Fibroblast of skin of scalp (primary cell): ENCODE measurements at places on chromosomes 6 and 20.
A peak's percentile ranks its signal among the peaks of the same experiment; 100 is the strongest.

GRCh38 chr6:26045928-26046368 lies 41.3 kb upstream of the HFE start:
- DNase-seq: peak; percentile 32

GRCh38 chr6:104987218-104987617 lies 30.3 kb downstream of the LIN28B start:
- DNase-seq: no peak

GRCh38 chr20:10170261-10170660 lies 48.4 kb upstream of the SNAP25 start:
- DNase-seq: no peak

DNA sequence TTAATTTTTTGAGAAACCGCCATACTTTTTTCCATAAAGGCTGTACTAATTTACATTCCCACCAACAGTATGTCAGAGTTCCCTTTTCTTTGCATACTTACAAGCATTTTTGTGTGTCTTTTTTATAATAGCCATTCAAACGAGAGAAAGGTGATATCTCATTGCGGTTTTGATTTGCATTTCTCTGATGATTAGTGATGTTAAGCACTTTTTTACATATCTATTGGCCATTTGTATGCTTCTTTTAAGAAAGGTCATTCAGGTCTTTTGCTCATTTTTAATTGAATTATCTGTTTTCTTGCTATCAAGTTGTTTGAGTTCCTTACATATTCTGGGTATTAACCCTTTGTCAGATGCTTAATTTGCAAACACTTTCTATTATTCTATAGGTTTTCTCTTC lies 176.1 kb upstream of the UFL1 start:
- no peak for DNase-seq

DNA sequence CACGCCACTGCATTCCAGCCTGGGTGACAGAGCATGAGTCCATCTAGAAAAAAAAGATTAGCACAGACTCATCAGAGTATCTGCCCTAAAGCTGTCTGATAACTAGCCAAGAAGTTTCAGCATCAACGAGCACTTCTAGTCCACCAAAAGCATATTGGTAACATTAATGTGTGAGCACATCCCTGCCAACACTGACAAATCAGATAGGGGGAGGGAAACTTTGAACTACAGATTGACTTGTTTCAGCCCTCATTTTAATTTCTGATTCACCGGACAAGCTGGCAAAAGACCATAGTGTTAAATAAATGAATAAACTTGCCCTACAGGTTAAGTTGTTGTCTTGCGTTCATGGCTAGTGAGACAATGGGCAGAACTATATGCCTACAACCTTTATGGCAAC lies 7.7 kb upstream of the SEC63 start:
- peak; percentile 5 for DNase-seq

DNA sequence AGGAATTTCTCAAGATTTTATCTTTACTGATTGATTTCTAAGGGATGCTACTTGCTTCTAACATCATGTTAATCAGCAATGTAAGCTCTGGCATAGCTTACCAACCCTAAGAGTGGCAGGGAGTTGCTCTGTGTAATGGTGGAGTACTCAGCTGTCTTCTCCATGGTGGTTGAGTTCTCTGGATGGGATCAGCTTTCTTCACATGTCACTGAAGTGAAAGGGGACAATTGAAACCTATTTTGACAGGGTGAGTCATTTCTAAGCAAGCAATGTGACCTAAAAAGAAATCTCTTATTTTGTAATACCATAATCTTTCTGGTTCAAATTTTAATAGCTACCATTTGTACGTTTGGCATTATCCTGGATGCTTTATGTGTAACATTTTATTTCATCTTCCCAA lies 430.4 kb downstream of the GJA1 start:
- DNase-seq: no peak

DNA sequence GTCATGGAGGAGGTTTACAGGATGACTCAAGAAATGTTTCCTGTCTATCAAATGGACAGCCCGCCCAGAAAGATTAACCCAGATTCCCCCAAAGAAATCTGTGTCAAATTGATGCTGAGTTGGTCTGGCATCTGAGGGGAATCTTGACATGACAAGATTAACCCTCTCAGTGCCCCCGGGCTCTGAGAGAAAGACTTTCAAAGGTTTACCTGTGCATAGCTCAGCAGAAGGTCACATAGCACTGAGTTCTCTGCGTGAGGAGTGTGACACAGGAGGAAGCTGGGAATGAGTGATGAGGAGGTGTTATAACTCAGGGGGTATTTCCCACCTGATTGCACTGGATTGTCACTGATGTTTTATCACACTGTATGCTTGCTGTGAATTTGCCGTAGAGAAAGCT lies 601.2 kb downstream of the DHX35 start:
- no peak for DNase-seq

DNA sequence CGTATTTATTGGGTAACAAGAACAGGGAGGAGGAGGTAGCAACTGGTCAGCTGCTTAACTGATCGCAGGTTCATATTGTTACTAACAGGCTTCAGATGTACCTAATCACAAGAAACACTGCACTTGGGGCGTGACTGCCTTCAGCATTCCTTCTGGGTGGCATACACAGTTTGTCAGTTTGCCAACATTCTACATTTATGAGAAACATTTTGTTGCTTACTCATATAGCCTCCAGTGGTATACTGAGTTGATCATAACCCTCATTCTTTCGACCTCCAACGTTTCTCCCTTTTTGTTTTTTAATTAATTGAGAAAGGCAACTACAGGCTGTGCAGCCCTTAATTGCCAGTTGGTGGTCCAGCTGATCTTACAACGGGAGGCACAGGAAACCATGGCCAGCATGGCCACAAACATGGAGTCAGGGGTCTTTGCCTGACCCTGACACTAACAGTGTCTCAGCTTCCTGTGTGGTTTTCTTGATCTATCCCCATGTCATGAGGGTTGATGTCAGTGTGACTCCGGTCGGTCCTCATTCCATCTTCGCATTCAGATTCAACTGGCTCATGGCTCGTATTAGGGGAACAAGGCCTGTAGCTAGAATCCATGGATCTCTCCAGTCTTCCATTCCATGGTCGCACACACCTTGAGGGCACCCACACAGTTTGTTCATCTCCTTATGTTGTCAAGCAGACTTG lies 9.4 kb downstream of the EPB41L2 start:
- no peak for DNase-seq

DNA sequence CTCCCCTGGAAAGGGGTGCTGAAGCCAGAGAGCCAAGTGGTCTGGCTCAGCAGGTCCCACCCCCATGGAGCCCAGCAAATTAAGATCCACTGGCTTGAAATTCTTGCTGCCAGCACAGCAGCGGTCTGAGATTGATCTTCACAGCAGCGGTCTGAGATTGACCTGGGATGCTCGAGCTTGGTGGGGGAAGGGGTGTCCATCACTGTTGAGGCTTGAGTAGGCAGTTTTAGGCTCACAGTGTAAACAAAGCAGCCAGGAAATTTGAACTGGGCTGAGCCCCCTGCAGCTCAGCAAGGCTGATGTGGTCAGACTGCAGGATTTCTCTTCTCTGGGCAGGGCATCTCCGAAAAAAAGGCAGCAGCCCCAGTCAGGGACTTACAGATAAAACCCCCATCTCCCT lies 41.3 kb upstream of the B3GAT2 start:
- no peak for DNase-seq

- no peak for DNase-seq
These were observed 447.7 kb upstream of the CDH4 start for GRCh38 chr20:60804240-60804917.

DNA sequence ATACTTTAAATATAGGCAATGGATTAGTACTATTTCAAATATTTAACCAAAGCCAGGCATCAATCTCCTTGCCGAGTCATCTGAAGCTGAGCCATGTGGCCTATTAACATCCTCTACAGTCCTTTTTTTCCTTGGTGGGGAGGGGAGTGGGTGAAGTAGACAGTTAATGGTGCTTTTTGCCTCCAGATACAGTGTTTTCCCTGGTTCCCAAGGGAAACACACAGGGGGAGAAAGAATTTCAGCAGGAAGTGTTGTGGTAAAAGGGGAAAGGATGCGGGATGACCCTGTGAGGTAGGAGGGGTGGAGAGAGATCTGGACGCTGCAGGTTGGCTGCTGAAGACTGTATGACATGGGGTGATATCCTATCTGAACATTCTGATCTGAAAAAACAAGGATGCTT lies 9.6 kb downstream of the CLDN20 start:
- peak; percentile 93 for DNase-seq

- DNase-seq: no peak
These were observed 2.9 kb upstream of the HRH3 start for GRCh38 chr20:62222972-62223371.

GRCh38 chr20:58133020-58133808 lies 95.2 kb downstream of the ANKRD60 start:
- DNase-seq: no peak

DNA sequence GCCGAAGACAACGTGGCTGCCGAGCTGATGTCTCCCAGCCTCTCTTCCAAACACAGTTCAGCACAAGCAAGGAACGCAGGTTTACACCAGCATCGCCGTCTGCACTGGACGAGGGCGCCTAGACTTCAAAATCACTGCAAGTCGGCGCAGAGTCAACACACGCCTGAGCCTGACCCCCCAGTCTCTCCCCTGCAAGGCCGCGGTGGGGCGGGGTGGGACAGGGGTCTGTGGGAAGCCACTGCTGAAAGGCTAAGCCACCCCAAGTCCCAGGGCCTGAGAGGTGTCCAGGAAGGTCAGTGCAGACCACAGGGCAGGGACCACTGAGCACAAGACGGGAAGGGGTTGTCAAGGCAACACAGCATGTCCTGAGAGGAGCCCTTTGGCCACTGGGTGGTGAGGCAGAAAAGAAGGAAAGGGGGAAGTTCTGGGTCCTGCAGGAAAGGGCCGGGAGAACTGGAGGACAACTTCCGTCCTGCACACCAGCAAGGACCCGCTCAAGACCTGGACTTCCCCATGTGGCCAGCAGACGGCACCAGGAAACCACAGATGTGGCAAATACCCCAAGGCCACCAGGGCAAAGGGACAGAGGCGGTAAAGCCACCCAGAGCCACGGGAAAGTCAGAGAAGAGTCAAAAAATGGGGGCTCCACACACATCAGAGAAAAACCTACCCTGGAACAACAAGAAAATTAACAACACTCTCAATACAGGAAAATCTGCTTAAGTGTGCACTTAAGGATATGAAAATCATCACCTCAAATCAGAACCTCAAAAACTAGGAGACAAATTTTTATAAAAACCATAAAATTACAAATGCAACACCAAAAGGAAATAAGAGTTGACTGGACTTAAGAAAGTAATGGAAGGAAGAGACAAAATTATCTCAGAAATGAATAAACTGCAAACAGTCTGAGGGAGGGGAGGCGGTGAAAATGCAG lies 84.8 kb downstream of the TAF4 start:
- peak; percentile 18 for DNase-seq

DNA sequence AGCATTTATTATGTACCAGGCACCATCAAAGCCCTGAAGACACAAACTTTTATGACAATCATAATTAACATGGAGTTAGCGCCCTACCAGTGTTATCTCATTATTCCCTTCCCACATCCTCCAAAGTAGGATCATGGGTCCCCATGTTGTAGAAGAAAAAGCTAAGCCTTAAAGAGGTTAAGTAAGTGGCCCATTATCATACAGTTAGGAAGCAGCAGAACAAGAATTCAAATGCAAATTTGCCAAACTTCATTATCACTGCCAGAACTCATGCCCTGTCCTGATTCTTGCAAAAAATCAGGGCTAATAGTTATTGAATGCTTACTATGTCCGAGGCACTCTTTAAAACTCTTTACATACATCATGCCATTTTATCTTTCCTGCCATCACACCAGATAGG lies 310.6 kb downstream of the ZNF217 start:
- no peak for DNase-seq

DNA sequence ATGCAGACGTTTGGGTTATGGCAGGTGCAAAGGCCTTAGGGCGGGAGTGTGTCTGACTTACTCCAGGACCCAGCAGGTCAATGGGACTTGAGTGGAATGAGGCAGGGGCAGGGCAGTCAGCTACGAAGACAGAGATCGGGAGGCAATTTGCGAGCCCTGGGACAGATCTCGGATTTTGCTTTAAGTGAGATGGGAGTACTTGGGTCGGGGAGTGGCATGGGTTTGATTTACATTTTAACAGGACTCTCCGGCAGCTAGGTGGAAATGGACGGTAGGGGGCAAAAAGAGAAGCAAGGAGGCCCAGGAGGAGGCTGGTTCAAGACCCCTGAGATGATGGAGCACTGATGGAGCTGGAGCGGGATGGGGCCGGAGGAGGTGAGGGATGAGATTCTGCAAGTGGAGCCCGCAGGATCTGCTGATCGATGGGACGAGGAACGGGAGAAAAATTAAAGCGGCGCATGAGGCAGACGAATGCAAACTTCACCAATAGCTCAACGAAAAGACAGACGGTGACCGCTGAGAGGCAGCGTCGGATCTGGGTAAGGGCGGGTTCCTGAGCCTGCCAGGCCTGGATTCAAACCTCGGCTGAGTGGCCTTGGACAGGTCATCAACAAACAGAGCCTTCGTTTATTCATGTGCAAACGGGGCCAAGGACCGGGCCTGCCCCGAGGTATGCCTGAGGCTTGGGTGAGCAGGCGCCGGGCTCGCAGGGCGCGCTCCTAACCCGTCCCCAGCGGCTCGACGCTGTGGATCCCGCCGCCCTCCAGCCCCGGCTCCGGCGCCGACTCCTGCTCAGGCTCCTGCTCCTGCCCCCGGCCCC lies 756 bp upstream of the RBCK1 start:
- DNase-seq: peak; percentile 79

DNA sequence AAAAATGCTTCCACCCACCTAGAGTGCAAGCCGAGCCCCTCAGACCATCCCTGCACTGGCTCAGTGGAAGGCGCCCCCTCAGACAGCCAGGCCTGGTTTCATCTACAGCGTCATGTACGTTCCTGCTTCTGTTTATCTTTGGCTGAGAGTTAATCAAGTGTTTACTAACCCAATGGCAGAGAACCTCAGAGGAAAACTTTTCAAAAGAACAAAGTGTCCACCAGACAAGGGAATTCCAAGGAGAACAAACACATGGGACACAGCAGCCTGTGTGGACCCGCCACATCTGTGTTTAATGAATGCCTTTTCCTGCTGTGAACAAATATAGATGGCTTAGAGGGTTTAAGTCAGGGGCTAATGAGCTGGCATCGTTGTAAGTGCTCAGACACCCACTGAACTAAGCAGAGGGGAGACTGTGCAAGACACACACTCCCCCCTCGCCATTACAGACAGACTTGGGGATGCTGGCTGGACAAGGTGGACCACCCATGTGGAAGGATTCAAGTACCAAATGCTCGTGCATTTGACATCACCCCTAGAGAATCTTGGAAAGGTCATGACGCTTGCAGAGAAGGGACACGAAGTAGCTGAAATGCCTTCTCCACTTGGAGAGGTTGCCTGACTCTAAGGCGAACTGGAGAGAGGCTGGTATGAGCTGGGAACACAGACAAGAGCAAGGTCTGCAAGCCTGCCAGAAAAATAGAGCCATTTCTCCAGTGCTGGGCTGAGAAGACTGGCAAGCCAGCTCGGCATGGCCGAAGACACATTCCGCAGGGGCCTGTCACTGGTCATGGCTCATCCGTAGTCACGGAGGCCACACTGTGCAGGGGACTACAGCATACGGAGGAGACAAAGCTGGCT lies 53.5 kb upstream of the NXT1 start:
- peak; percentile 55 for DNase-seq

- DNase-seq: no peak
These were observed 95.9 kb downstream of the FOXC1 start for GRCh38 chr6:1705630-1706029.

- no peak for DNase-seq
These were observed 88.0 kb downstream of the MRPL14 start for GRCh38 chr6:44039191-44039719.
